HT1080 (cell line): ENCODE measurements at places on chromosomes 6 and 20. TPM values are rescaled to one million over a fixed set of nuclear protein-coding genes. Genes with fewer than 3 reads are reported as not detected.

- no peak for DNase-seq
Measured at GRCh38 chr20:58436868-58437645, 48.0 kb downstream of the VAPB start.

Gene CAGE1
- total RNA-seq: 0.03 and 0.20 TPM in 2 replicates

DNA sequence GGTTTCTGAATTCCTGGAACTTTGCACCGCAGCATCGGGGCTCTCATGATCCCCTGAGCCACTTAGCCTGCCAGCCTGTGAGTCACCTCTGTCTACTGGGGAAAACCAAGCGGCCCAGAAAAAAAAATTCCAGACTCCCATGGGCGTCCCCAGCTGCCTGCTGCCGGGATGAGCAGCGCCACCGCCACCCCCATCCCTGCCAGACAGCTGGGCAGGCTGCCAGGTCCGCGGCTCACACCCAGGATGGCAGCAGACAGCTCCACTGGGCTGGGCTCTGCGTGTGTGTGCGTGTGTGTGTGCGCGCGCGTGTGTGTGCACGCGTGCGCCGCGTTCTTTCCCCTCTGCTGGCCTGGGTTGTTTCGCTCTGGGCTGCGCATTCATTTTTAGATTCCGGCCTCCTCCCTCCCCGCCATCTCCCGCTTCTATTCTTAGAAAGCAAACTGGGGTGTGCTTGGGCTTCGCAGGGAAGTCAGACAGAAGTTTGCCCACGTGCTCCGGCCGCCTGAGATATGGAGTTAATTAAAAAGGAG is 38.9 kb upstream of the PMEPA1 start:
- DNase-seq: peak; percentile 94

GRCh38 chr6:132065556-132065955 is 114.4 kb upstream of the CCN2 start:
- peak; percentile 37 for DNase-seq

DNA sequence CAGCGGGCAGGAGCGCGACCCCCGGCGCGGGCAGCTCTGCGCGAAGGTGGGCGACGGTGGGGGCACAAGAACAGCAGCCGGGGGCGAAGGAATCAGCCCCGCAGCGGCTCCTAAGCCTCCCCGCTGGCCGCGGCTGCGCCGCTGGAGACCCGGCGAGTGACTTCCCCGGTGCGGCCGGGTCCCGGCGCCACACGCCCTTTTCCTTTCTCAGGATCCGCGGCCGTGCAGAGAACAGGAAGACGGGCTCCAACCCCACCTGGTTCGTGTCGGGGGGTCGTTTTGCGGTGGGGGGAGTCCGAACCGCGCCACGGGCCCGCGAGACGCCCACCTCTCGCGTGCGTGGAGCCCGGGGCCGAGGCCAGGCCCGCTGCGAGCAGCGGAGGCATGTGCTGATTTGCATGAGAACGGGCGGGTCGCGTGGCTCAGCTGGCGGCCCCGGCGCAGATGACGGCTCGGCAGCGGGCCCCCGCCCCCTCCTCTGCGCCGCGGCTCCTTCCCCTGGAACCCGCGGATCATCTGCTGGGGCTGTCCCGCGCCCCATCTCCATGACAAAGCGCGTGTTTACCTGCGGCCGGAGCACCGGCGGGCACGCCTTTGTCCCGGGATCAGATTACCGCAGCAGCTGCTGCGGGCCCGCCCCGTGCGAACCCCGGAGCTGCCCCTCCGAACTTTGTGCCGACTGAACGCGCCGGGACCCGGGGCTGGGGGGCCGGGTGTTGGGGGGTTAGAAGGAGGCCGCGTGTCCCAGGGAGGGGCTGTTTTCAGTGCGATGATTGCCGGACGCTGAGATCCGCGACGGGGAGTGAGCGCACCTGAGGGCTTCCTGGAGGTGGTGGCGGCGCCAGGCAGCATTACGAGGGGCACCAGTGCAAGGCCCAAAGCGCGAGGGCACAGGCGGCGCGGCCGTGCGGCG is 4.9 kb upstream of the DLL1 start:
- DNase-seq: no peak
